ENCODE measurements at places on chromosomes 12 and 14.
A peak's percentile ranks its signal among the peaks of the same experiment; 100 is the strongest.

DNA sequence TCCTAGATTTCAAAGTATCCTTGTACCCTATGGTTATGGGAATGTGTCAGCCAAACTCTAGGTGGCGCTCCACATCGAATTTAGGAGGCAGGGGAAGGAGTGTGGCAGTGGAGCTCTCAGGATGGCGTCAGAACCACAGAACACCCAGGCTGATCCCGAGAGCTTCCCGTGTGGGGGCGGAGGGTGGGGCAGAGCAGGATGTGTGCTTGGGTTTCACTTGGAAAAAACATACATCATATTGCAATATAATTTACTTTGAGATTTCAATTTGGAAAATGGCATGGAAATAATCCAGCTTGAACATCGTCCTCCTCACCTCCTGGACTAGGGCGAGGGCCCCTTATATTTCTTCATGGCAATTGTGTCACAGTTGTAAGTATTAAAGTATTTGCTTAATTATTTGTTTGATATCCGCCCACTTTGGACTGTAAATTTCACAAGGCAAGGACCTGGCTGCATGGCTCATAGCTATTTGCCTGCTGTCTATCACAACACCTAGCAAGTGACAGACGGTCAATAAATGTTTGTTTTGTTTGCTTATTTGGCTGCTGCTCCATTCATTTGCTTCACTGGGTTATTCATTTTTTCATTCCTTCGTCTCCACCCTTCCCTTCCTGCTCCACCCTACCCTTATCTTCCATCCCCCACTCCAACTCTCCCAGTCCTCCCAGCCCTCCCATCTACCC lies 221.5 kb upstream of the HMGA2 start:
- peak; percentile 80 for DNase-seq

- no peak for DNase-seq
These were observed 5.2 kb downstream of the FRS2 start for GRCh38 chr12:69475237-69475975.

- no peak for DNase-seq
These were observed 17.0 kb downstream of the NID2 start for GRCh38 chr14:52051871-52052270.

GRCh38 chr12:152440-152839 lies 61.5 kb downstream of the SLC6A12 start:
- no peak for DNase-seq

DNA sequence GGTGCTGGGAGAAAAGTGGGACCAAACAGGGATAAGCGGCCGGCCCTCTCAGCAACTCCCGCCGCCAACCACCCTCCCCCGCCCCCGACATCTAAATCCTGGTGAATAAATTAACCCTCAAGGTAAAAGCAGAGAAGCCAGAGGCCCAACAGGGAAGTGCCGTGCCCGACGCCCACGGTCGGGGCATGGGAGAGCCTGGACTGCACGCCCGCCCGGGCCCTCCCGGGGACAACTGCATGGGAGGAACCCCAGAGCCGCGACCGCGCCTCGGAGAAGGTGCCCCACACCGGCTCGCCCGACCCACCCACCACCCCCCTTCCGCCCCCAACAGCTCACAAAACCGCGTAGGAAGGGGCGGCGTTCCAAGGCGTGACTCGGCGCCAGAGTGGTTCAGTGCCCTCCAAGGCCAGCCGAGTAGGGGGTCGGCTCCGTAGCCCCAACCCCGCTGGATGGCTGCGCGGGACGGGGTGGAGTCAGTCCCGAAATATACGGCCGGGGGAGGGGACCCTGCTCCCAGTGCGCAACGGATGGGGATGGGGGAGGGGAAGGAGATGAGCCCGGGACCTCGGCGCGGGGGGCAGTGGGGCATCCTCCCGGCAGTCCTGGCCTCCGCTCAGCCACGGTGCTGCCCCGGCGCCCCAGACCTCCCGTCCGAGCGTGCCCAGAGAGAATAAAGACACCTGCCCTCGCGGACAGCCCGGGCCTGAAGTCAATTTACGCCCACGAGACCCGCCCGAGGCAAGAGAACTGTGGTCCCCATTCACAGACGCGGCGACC lies 732 bp downstream of the SLC25A29 start:
- no peak for DNase-seq

GRCh38 chr14:105456736-105457617 lies 17.6 kb upstream of the CRIP2 start:
- DNase-seq, result no peak

DNA sequence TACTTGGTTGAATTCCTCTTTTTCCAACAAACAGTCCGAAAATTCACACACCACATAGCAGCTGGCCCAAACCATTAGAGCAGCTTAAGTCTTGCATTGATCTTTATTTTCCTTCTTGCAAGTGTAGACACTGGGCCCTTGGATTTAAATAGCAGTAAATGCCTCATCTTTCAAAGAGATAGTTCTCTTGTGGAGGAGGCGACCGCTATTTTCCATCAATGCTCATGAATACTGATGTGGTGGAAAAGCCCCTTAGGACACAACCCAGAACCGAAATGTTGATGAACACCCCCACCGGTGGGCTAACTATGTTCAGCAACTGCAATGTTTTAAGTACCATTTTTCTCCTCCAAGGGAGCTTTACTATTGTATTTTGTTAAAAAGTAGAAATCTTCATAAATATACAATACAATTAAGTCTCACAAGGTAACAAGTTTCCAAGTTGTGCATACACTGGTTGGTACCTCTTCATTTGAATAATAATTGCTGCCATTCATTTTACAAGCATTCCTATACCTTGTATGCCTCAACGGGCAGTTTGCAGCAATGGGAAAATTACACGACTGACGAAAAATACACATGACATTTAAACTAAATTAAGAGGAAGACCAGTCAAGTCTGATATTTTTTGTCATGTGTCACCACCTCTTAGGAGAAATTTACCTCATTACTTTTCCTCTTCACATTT lies 18.0 kb downstream of the NIN start:
- no peak for DNase-seq

- no peak for DNase-seq
These were observed 685 bp downstream of the VAMP1 start for GRCh38 chr12:6469609-6470374.

GRCh38 chr12:122322501-122322900 lies 56.2 kb upstream of the VPS33A start:
- DNase-seq, result no peak

- DNase-seq, result no peak
These were observed 48.3 kb upstream of the KCNMB4 start for GRCh38 chr12:70317781-70318180.

GRCh38 chr14:52789118-52789517 lies 2.3 kb downstream of the GNPNAT1 start:
- no peak for DNase-seq

DNA sequence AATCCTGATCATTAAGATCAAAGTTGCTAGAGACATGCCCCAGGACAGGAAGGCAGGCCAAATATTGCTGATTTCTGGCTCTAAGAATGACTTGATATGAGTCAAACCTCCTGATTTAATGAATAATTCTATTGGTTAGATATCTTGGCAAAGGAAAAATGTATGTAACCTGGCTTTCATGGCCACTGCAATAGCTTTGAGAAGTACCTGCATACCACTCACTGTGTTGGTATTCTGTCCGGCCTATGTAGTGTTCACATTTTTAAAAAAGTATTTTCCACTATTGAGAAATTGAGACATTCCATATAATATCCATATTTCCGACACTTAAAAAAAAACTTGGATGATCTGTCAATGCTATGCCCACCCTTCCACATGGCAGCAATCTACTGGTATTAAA lies 283.1 kb upstream of the SOX5 start:
- DNase-seq, result no peak

DNA sequence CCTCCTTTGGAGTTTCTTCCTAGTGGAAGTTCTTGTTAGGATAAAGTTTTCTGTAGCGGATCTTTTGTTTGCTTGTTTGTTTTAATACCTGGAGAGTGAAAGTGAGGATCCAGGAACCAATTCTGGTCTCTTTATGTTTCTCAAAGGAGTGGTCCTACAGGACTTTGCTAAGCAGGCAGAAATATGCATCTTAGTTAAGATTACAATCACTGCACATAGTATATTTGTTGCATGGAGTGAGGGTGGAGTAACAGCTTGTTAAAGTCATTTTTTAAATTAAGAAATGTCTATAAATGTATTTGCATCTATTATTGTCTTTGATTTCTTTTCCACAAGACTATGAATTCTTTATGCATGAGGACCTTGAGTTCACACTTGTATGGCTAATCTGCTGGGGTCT lies 76.7 kb downstream of the DRAM1 start:
- no peak for DNase-seq

All from heart left ventricle (tissue), 16 donors.